ENCODE measurements at places on chromosomes 4 and X.

GRCh38 chrX:12894074-12895030 lies 12.1 kb upstream of the TLR8 start:
- peak; percentile 17 for DNase-seq

DNA sequence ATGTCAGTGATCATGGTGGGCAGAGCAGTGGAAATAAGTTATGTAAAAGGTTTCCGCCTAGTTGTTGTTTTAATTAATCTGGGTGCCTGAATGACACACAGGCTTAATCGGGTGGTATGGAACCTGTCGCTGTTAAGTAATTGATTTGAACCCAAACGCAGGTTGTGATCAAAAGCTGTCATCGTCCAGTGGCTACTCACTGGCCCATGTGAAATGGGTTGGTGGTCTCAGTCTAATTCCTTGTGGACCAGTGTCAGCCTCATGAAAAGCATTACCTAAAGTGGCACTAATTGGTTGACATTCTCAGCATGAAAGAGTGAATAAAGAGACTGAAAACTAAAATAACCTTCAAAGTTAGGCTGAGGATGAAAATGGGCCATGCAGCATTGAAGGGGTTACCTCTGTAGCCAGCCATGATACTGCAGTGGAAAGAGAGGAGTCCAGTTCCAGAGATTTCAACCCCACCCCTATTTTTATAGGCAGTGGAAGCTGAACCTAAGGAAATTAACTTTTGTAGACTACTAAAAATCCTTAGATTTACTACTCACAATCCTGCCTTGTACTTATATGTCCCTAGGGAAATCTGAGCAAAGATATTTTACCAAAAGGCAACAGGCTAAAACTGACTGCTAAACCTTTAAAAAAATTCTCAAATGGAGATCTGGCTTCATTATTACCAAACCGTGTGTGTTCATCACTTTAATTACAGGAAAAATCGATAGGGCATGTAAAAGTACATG lies 251.7 kb upstream of the TENM3 start:
- DNase-seq = no peak

DNA sequence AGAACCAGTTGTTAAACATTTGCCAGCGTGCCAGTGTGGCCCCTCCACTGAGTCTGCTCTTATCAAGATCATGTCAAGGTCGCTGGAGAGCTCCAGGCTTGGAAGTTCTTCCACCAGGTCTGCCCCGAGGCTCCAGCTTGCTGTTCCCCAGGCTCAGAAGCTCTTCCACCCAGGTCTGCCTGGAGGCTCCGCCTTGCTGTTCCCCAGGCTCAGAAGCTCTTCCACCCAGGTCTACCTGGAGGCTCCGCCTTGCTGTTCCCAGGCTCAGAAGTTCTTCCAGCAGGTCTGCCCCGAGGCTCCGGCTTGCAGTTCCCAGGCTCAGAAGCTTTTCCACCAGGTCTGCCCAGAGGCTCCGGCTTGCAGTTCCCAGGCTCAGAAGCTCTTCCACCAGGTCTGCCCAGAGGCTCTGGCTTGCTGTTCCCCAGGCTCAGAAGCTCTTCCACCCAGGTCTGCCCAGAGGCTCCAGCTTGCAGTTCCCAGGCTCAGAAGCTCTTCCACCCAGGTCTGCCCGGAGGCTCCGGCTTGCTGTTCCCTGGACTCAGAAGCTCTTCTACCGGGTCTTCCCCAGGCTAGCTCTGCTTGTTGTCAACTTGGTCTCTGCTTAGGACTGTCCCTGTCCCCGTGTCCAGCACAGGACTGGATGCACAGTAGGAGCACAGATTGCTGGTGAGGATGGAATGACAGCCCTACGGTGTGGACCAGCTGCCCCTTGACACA lies 54.4 kb downstream of the HMX1 start:
- DNase-seq = no peak

DNA sequence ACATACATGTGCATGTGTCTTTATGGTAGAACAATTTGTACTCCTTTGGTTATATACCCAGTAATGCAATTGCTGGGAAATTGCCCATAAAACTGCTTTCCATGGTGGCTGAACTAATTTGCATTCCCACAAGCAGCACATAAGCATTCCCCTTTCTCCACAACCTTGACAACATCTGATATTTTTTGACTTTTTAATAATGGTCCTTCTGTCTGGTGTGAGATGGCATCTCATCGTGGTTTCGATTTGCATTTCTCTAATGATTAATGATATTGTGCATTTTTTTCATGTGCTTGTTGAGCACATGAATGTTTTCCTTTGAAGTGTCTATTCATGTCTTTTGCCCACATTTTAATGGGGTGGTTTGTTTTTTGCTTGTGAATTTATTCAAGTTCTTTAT lies 166.0 kb downstream of the TMEM47 start:
- no peak for DNase-seq

DNA sequence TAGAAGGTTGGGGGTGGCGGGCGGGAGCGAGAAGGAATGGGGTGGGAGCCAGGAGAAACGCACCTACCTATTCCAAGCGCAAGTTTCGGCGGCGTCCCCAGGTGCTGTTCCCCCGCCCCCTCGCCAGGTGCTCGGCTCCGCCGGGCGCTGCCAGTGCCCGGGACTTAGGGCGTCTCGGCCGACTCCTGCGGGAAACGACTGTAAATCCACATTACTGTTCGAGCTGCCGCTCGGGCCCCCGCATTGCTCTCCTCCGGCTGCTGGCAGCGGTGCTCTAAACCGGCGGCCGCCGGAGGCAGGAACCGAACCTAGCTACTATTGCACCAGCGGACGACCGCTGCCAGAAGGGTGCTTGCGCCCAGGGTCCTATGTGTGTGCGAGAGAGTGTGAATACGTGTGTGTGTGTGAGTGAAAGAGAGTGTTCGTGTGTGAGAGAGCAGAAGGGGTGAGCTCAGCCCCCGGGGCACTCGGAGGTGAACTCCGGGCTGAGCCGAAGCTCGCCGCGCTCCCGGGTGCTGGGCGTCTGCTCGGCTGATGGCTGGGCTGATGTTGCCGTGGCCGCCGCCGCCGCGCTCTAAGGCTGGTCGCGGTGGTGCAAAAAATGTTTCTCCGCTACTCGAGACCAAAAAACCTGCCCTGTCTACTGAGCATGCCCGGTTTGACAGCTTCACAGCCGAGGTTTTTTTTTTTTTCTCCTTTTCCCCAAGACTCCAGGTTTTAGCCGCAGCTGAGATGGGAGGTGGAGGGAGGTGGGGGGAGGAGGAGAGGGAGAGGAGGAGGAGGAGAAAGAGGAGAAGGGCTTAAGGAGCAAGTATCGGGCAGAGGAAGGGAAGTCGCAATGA lies 115.7 kb upstream of the TEX13C start:
- DNase-seq = no peak

DNA sequence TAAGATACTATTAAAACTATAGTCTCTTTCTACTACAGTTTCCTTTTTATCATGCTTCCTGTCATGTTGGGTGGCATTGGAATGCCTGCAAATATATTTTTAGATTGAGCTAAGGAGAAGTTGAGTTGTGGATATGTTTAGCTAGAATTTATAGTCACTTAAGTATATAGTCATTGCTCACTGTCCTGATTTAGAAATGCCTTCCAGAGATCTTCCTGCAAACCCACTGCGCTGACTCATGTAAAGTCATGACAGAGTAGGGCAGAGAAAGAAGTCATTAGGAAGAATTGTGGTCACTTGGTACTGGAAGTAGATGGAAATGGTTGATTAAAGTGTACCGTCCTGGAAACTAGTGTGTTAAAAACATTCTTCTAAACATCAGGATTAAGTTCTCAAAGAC lies 490.3 kb upstream of the PABPC4L start:
- DNase-seq = no peak

- no peak for DNase-seq
Observed at GRCh38 chr4:113223001-113223400, 173.5 kb downstream of the ANK2 start.

- no peak for DNase-seq
Observed at GRCh38 chr4:5200513-5200912, 149.2 kb downstream of the STK32B start.

DNA sequence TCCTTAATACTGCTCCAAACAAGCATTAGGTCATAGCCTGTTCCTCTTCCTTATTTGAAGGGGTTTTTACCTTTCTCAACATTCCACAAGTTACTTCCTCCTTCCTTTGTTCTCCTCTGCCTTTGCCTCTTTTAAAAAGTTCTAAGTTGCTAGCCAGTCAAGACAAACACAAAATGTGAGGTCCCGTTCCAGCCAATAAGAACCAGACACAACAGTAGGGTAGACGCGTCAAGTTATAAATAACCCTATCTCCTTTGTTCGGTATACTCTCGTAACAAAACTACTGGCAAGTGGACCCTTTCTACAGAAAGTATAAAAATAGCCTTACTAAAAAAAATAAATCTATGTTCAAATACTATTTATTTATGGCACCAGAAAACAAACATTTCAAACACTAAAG lies 6.3 kb upstream of the ACE2 start:
- no peak for DNase-seq

DNA sequence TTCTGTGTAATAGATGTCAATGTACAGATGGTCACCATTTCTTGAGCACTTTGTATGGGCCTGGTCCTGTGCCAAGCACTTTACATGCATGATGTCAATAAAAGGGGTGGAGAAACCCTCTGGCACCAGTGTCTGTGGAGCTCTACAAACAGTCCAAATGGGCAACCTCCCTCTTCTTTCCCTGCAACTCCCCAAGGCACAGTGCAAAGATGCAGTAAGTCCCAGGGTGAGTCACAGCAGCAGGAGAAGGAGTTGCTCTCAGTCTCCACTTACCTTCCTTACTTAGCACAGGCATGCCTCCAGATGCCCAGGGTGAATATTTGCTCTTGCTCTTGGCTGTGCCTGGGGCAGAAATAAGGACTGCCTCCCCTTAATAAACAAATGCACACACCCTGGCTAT lies 4.3 kb downstream of the OCIAD2 start:
- no peak for DNase-seq

GRCh38 chr4:139189972-139190371 lies 13.0 kb upstream of the ELF2 start:
- no peak for DNase-seq

Measured in activated T-cell treated with anti-CD3 and anti-CD28 coated beads for 1 hour (primary cell).